ENCODE measurements at places on chromosomes 13 and 19. TPM values are rescaled to one million over a fixed set of nuclear protein-coding genes. Genes with fewer than 3 reads are reported as not detected.

The ERICH6B gene
- total RNA-seq = not detected

The HIF3A gene
- not detected for total RNA-seq

The ZNF320 gene
- total RNA-seq = not detected

The CEACAM16 gene
- 0.24 TPM for total RNA-seq

The ZNF225 gene
- 3.4 TPM for total RNA-seq

The FXYD7 gene
- not detected for total RNA-seq

The KCNC3 gene
- total RNA-seq = 1.3 TPM

The PSG2 gene
- not detected for total RNA-seq

The PSG1 gene
- total RNA-seq = 0.27 TPM

The SERPINE3 gene
- total RNA-seq = not detected

The RUBCNL gene
- total RNA-seq = 0.06 TPM

The ZNF723 gene
- total RNA-seq = not detected

The GZMM gene
- total RNA-seq = 0.25 TPM
